GM23248 (cell line): ENCODE measurements at places on chromosomes 4 and X.

GRCh38 chrX:45847961-45848360 lies 647.3 kb upstream of the DIPK2B start:
- DNase-seq, result peak; percentile 12

DNA sequence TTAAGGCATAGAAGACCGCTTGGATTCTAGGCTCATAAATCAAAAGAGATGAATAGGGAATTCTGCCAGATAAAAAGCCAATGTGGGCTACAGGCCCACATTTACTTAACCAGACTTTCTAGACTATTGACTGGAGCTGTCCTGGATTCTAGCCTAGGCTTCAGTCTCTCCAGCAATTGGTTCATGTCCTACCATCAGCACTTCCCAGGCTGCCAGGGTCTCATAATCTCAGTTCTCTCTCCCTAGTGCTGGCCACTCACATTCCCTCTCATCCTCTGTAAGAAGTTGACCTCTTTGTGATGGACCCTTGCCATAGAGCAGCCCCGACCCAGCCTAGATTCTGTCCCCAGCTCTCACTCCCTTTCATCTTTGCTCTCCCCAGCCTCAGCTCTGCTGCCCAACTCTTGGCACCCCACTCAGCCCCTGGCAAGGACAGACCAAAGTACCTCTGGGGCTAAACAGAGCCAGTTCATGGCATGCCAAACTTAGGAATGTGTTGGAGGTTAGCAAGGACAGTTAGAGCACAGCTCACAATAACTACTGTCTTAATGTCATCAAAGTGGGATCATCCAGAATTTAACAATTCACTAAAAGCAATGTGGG lies 396.2 kb downstream of the INPP4B start:
- no peak for DNase-seq

DNA sequence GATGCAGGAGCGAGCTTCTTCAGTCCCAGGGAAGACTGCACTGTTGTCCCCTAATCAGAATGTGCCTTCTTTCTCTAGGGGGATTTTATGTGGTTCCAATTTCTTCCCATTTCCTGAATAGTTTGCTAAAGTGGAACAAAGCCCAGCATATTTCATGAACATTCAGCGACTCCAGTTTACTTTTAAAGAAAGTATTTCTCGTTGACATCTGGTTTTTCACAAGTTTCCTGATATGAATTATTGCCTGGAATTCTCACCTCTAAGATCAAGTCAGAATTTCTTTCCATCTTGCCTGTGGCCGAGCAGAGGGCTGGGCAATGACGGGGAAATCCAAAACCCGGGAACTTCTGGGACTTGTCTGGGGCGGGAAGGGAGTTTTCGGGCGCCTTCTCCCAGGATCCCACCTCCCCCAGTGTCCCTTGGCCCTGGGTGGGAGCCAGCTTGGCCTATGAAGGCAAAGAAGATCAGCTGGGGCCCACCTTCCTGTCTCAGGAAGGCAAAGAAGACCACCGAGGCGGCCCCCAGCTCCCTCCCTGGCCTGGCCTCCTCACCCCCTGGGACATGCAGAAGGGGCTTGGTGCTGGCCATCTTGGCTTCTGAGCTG lies 15.4 kb downstream of the SORCS2 start:
- DNase-seq, result peak; percentile 56

DNA sequence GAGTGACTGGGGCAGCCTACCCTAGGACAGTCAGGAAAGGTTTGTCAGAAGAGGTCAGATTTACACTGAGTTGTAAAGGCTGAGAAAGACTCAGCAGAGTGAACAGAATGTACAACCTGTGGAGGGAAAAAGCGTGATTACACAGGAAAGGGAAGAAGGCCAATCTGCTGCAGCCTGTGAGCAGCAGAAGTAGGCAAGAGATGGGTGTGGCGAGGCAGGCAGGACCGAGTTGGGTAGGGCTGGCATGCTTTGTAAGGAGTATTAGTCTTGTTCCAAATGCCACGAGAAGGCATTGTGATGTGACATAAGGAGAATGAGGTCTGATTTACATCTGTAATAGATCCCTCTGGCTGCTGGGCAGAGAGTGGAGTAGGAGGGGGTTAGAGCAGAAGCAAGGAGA lies 12.6 kb downstream of the SGMS2 start:
- DNase-seq, result no peak

- no peak for DNase-seq
Observed at GRCh38 chrX:1475881-1476280, 23.2 kb upstream of the ASMTL start.

- DNase-seq, result no peak
Observed at GRCh38 chrX:106862972-106863688, 40.0 kb downstream of the RIPPLY1 start.

DNA sequence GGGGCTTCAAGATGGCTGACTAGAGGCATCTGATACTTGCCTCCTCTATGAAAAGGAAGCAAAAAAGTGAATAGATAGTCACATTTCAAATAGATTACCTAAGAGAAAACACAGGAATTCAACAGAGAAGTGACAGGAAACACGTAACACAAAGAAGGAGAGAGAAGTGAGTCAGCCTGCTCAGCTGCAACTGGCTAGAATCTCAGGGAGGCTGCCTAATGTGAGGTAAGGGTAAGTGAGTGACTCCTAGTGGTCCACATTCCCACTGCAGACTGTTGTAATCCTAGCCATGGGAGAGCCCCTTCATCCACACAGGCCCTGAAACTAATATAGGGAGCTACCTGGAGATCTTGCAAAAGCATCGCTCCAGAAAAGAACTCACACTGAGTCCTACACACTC lies 179.2 kb downstream of the SLC7A11 start:
- DNase-seq, result peak; percentile 67

- DNase-seq, result no peak
Observed at GRCh38 chr4:37663552-37663951, 22.6 kb downstream of the RELL1 start.

- DNase-seq, result no peak
Observed at GRCh38 chr4:28004520-28004919, 1143.9 kb downstream of the STIM2 start.

GRCh38 chr4:172794307-172794703 lies 374.3 kb upstream of the GALNT7 start:
- no peak for DNase-seq

- peak; percentile 71 for DNase-seq
Observed at GRCh38 chr4:38092701-38093100, 132.5 kb downstream of the PTTG2 start.
